ENCODE measurements at places on chromosomes 12 and 14. TPM values are rescaled to one million over a fixed set of nuclear protein-coding genes. Genes with fewer than 3 reads are reported as not detected.

CD163 gene
- 1.5 TPM for total RNA-seq

TAS2R14 gene
- total RNA-seq = 9.8 TPM

CLEC4D gene
- total RNA-seq = not detected

HCAR3 gene
- under 0.01 TPM for total RNA-seq

ERBB3 gene
- 6.4 TPM for total RNA-seq

PLEKHD1 gene
- 0.49 TPM for total RNA-seq

HOXC4 gene
- not detected for total RNA-seq

NPC2 gene
- 10.6 TPM for total RNA-seq

All from temporal lobe (tissue), 4 donors.